H1 (cell line): ENCODE measurements at places on chromosomes 6 and 20. TPM values are rescaled to one million over a fixed set of nuclear protein-coding genes. Genes with fewer than 3 reads are reported as not detected.
A peak's percentile ranks its signal among the peaks of the same experiment; 100 is the strongest.

DNA sequence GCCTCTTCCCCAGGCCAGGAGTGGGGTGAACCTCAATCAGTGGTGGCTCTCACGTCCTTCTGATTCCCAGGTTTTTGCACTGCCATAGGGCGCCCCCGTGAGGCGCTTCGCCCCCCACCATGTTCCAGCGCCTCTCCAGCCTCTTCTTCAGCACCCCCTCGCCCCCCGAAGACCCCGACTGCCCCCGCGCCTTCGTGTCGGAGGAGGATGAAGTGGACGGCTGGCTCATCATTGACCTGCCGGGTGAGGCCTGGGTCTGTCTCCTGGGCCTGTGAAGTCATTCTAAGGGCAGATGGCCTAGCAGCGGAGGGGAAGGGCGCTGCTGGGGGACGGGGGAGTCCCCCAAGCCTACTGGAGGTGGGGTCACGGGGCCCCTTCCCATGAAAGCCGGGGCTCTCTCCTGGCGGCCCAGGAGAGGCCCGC, 4.5 kb downstream of the TP53INP2 start:
- no peaks in the 10 kb centered on the region for H3K4me1 ChIP-seq
- no peak overlapping the region for H3K27ac ChIP-seq
- no peaks in the 10 kb centered on the region for H3K36me3 ChIP-seq
- DNase-seq, result peak; percentile 82

DNA sequence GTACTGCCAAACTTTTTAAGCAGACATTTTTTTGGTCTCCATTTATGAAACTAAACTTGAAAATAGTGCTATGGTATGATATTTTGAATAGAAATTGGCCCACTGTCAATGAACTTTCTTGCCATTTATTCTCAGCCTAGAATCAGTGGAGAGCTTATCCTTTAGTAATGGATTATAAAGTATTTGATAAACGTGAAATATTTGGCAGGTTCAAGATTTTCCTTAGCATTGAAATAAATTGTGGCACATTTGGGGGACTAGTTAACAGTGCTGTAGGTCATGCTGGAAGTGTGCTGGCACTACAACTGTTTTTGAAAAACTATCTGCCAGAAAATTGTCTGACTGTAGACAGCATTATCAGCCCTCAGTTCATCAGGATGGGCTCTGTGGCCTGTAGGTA, 2.1 kb downstream of the PRSS35 start:
- no peaks in the 10 kb centered on the region for H3K4me1 ChIP-seq
- H3K27ac ChIP-seq, result no peak overlapping the region
- DNase-seq, result no peak
- no peak overlapping the region for H3K4me3 ChIP-seq

Gene MRAP2
- total RNA-seq, result 4.7 and 5.0 TPM in 2 replicates

DNA sequence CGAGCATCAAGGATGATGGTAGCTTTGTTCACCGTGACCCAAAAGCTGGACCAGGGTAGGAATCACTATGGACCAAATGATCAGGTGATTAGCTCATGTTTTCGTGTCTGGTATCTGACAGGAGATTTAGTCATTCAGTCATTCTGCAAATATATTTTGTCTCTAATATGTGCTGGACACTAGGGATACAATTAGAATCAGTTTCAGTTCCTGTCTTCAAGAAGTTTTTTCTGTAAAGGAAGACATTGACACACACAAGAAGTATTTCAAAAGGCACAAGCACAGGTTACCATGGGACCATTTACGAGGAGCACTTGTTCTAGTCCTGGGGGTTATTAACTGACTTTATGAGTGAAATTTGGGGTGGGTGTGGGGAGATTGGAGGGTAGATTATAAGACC, 244.9 kb downstream of the HIVEP2 start:
- H3K4me3 ChIP-seq, result no peak overlapping the region
- no peaks in the 10 kb centered on the region for H3K36me3 ChIP-seq
- no peak for DNase-seq
- H3K27ac ChIP-seq, result no peak overlapping the region
- peaks cover 1% of the 10 kb centered on the region for H3K27me3 ChIP-seq

Gene MAP7
- total RNA-seq, result 66.9 and 67.0 TPM in 2 replicates
